Bronchial epithelial cell (primary cell): ENCODE measurements at places on chromosomes 13 and 19.
A peak's percentile ranks its signal among the peaks of the same experiment; 100 is the strongest.

DNA sequence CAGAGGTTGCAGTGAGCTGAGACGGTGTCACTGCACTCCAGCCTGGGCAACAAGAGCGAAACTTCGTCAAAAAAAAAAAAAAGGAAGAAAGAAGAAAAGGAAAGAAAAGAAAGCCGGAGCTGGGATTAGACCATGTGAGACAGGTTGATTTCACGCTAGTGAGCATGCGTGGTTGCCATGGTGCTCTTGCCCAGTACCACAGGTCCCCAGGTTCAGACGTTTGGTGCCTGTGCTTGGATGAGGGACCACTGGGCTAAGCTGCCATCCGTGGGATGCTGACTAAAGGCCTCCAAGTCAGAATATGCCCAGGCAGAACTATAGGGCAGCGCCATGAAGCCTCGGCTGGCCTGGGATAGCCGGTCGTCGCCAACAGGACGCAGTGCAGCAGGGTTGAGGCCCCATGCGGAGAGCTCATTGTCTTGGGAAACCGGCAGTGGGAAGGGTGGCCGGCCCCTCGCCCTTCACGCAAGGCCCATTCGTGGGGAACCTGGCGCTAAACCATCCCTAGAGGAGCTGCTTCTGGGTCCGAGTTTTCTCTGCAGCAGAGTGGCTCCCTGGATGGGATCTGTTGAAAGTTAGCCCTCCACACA, 7.2 kb upstream of the TEX101 start:
- no peak for DNase-seq

DNA sequence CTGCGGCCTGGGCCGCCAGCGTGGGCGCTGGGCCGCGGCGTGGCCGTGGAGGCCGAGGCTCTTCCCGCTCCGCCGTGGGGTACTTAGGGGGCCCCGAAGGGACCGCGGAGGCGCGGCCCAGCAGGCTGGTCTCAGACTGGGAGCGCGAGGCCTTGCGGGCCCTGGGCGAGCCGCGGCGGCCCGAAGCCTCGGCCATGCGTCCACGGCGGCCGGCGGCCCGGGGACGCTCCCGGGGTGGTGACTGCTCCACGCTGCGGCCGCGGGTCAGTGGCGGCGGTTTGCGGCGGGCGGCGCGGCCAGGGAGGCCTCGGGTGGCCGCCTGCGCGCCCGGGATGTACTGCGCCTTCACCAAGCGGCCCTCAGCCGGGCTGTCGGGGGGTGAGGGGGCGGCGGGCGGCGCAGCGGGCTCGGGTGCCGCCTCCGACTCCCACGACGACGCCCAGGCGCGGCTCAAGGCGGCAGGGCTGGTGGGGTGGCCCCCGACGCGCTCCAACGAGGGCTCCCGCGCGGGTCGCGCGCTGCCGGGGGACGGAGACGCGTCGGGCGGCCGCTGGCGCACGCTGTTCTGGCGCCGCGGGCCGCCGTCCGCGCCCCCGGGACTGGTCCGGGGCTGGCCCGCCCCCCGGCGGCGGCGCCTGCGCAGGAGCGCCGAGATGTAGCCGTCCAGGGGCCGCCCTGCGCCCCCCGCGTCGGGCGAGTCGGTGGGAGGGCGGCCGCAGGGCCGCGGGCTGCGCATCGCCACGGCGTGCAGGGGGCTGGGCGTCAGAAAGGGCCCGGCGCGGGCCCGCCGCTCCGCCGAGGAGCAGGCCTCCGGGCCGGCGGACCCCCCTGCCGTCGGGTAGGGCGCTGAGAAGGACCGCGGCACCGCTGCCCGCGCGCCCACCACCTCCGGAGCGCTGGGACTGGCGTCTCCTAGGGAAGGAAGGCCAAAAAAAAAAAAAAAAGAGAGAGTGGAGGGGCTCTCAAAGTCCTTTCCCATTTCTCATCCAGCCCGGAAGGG, 11.7 kb downstream of the DACT3 start:
- no peak for DNase-seq

GRCh38 chr19:33260628-33261418, 35.2 kb upstream of the SLC7A10 start:
- no peak for DNase-seq

DNA sequence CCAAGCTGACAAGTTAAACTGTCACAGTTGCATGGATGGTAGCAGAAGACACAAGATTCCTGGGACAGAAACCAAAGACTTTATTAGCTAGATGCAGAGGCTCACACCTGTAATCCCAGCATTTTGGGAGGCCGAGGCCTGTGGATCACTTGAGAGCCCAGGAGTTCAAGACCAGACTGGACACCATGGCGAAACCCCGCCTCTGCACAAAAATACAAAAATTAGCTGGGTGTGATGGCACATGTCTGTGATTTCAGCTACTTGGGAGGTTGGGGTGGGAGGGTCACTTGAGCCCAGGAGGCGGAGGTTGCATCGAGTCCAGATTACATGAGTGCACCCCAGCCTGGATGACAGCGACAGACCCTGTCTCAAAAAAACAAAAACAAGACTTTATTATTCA, 346.6 kb downstream of the IRS2 start:
- no peak for DNase-seq

GRCh38 chr19:12789098-12789903, 2.0 kb upstream of the JUNB start:
- no peak for DNase-seq

GRCh38 chr13:46751811-46752635, 44.9 kb downstream of the ESD start:
- no peak for DNase-seq

DNA sequence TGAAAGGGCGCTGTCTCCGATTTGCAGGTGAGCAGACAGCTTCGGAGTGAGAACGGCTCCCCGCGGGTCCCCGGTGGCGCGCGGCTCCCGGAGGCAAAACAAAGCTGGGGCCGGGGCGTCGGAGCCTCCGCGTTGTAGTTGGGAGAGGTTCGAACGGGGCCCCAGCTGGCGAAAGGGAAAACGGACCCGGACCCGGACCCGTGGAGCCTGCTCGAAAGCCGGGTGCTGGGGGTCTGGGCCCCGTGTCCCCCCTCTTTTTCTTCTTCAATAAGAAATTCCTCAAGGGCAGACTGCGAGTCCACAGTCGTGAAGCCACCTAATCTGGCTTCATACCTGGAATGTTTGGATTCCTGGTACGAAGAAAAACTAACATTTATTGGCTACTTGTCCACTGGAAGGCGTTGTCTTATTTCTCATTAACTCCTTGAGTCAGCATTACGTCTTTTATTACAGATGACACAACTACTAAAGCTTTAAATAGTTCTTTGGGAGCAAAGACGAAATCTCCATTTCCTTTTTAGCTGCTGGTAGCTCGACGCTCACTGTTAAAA, 632 bp upstream of the MTIF3 start:
- peak; percentile 84 for DNase-seq

DNA sequence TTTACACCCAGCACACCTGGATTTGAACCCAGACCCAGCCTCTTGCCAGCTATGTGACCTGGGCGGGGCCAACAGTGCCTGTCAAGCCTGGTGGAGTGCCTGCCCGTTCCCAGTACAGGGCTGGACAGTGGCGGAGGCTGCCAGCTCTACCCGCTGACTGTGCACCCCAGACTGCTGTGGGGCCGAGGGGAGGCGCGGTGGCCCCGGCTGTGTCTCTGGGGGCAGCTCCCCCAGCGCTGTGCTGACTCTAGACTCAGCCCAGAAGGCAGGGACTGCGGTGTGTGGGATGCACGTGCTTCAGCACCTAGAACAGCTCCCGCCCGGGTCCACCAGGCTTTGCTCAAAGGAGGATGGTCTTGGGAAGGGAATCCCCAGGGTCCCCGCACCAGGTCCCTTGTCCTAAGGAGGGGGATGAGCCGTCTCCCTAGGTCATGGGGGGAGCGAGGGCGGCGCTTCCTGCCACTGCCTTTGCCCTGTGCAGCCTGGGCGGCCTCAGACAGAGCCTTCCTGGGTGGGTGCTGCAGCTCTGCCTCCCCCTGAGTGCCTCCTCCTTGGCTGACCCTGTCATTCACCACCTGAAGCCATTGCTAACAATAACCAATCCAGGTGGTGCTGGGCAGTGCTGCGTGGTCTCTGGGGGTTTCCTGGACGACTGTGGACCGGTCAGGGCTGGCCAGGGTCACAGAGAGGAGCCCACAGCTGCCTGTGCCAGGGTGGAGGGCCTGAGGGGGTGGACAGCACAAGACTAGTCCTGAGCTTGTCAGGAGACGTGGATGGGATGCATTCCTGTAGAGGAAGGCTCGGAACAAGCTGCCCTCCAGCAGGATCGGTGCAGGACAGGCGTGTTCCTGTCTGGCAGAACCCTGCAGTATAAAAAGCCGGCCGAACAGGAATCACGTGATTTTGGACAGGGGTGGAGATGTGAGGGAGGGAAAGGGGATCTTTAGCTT, 18.6 kb downstream of the TMEM255B start:
- DNase-seq, result no peak

GRCh38 chr19:6514089-6514488, 12.0 kb upstream of the TUBB4A start:
- DNase-seq, result no peak

GRCh38 chr13:73718246-73718645, 416.0 kb downstream of the KLF12 start:
- no peak for DNase-seq

- no peak for DNase-seq
These were observed 4.7 kb upstream of the SLC5A5 start for GRCh38 chr19:17866964-17867486.

DNA sequence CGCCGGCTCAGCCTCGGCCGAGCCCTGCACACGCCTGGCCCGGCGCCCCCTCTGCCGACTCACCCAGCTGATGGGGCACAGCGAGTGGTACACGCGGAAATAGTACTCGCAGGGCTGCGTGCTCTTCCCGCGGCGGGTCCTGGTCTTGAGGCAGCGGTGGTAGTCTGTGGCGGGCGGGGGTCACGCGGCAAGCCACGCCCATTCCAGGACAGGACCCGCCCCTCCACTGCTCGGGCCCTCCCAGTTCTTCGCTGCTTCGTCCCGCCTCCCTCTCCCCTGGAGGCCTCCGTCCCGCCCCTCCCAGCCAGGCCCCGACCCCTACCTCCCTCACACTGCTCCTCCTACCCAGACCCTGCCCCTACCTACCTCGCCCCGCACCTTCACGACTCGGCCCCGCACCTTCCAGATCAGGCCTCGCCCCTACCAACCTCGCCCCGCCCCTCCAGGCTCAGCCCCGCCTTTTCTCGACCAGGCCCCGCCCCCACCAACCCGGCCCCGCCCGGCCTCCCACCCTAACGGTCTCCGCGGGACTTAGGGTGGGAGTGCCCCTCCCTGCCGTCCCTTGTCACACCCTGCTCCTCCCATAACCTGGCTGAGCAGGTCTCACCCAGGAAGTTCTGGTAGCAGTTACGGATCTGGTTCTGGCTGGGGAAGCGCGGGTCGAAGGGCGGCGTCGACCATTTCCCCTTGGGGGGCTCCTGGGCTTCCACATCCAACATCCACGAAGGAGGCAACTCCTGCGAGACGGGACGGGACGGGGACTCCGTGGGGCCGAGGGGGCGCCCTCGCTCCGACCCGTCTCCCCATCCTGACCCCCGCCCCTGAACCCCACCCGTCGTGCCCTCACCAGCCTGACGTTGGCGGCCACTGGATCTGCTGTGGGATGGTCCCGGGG, 469 bp downstream of the COX6B2 start:
- peak; percentile 40 for DNase-seq

DNA sequence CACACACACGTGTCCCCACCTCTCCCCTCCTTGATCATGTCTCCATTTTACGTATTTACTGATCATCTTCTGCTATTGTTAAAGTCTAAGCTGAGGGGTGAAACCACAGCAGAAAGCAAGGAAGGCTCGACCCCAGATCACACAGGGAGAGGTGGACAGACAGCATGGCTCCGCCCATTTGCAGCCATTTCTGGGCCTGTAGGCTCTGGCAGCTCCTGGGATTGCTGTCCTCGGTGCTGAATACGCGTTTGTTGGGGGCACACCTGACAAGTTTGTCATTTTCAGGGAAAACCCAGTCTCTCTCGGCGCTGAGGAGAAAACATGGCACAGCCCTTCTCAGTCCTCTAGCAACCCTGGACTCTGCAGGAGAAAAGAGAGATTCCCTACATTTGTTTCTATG, 8.0 kb downstream of the TMEM86B start:
- DNase-seq, result no peak

- no peak for DNase-seq
These were observed 166.6 kb downstream of the SLITRK6 start for GRCh38 chr13:85632526-85633195.

- no peak for DNase-seq
These were observed 226.7 kb downstream of the TEX29 start for GRCh38 chr13:111546921-111547675.

DNA sequence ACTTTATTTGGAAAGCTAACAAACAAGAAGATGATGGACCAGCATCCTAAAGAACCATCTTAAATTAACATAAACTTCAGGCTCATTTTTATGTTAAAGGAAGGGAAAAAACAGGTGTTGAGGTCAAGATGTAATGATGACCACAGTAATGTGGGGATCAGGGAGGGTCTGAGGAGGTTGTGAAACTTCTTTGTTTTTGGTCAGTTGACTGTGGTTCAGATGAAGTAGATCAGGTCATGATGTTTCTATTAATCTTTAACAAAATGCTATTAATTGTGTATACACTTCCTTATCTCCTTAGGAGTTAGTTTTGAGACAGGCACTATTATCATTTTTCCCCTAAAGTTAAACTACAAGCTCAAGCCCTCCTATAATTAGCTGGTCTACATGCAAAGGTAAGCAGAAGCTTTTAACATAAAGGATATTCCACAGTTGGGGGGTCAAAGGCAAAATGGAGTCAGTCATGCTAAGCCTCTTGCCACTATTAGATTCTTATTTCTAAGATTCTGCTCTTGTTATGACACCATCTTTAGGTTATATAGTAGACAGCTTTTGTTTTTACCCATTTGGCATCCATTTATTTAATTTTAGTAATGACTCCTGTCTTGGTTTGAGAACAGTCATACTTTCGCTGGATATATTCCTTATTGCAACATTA, 800.1 kb upstream of the PCDH9 start:
- no peak for DNase-seq

- no peak for DNase-seq
These were observed 865.1 kb downstream of the EFNB2 start for GRCh38 chr13:105670179-105670990.

DNA sequence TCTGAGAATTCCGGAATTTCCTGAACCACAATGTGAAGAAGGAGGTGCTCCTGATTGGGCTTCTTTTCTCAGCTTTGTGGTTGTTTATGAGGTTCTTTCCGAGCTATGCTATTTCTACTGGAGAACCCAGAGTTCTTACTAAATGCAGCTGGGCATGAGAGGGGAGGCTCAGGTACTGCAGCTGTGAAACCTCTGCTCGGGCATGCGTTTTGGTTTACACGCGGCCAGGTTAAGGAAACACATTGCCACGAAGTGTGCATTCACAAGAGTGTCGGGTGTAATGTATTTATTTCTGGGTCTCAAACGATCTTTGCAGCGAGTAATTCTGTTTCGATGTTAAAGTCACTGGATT, 661 bp upstream of the MIR17HG start:
- peak; percentile 34 for DNase-seq

DNA sequence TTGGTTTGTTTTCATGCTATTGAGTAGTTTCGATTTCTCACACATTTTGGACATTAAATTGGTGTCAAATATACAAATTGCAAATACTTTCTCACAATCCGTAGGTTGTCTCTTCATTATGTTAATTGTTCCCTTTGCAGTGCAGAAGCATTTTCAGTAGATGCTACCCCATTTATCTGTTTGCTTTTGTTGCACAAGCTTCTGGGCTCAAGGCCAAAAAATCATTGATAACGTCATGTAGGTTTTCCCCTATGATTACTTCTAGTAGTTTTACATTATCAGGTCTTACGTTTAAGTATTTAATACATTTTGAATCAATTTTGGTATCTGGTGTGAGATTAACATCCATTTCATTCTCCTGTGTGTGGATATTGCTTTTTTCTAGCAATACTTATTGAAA, 14.0 kb upstream of the ZNF347 start:
- peak; percentile 34 for DNase-seq
